Caki2 (cell line): ENCODE measurements at places on chromosomes 1 and 21. TPM values are rescaled to one million over a fixed set of nuclear protein-coding genes. Genes with fewer than 3 reads are reported as not detected.

DNA sequence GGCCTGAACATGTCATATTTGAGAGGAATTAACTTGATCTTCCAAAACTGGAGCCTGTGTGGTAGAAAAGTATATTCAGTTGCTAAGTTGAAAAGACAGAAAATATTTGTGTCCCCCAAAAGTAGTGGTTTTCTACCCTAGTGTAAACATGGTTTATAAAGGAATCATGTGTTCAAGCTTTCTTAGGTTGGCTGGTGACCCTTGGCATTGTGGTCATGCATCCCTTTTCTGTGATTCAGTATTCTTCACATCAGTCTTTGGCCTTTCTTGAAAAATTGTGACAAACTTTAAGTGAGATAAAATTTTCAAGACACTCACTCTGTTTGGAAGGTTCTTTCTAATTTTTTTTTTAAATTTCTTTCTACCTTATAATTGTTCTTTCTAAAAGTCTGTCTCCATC lies 193.2 kb downstream of the DHRS3 start:
- no peak for DNase-seq

The CCDC17 gene
- 0.10 TPM in 1 of 2 replicates, not detected in the other for total RNA-seq

The ACOT11 gene
- total RNA-seq: 3.9 and 6.3 TPM in 2 replicates

The SPAG17 gene
- 0.27 and 4.5 TPM in 2 replicates for total RNA-seq

- DNase-seq: no peak
Observed at GRCh38 chr1:158425027-158425426, 1.0 kb downstream of the OR10K2 start.

- no peak for DNase-seq
Observed at GRCh38 chr21:39696618-39697017, 48.4 kb upstream of the IGSF5 start.

DNA sequence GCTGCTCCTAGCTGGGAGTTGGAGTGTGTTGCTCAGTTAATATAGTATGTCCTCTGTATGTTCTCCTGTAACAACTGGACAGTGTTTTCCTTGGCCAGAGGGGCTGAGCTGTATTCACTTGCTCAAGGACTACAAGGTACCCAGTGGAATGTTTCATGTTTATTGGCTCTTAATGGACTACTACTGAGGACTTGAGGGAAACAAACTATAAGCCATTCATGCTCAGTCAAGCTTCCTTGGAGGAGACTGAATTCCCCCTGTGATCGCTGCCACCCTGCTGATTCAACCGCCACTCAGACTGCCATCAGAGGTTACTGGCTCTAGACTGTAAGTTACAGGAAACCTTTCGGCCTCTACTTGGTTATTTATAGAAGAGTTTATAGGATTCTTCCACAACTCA lies 166.6 kb downstream of the ZC3H11B start:
- no peak for DNase-seq

GRCh38 chr1:2970311-2971071 lies 50.8 kb upstream of the ACTRT2 start:
- no peak for DNase-seq

The ZNF593OS gene
- total RNA-seq: not detected in 2 replicates

DNA sequence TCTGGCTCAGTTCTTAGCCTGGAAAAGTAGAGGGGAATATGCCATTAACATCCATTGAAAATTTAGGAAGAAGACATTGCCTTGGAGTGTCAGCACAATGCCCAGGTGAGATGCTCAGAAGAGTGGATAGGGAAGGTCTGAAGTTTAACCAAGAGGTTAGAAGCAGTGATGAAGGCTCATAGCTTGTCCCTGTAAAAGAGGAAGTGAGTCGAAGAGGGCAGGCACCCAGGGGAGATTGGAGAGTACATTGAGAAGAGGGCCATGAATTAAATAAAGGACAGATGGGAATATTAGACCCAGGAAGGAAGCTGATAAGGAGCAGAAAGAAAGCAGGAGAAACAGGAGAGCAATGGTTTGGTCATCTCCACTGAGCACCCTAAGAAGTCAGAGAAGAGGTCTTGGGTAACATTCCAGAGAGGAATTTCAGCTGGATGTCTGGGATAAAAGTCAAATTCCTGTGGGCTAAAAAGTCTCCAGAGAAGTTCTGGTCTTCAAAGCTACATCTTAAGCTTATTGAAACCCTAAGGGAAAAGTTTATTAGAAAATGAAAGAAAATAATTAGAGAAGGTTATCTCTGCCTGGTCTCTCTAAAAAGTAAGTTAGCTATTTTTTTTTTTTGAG lies 17.3 kb downstream of the C8B start:
- DNase-seq: no peak

The EFCAB14 gene
- total RNA-seq: 34.5 and 60.9 TPM in 2 replicates
